ENCODE measurements at places on chromosomes 13 and 19.

DNA sequence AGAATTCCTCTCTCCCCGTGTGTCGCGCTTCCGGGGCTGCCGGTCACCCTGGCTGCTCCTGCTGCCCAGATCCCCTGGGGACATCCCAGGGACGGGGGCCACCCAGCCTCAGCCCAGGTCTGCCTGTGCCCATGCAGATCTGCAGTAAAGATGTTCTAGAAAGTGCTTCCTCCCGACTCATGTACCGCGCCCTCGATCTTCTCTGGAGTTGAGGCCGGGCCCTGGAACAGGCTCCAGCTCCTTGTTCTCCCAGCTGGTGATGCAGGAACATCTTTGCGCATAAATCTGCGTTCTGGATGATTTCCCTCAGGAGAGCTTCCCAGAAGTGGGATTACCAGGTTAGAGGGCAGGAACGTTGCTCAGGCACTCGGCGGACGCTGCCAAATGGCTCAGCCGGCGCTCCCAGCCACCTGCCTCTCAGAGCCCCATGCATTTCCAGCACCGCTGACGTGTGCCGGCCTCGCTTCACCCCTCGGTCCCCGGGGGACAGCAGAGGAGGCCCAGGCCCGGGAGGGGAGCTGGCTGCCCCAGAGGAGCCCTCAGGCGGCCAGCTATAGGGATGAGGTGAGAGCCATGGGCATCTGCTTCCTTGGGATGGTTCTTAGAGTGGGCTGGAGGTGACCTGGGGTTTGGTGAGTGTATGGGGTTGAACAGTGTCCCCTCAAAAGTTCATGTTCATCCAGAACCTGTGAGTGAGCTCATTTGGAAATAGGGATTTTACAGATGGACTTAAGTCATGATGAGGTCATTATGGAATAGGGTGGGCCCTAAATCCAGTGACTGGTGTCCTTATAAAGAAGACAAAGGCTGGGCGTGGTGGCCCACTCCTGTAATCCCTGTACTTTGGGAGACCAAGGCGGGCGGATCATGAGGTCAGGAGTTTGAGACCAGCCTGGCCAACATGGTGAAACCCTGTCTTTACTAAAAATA lies 42.6 kb downstream of the CRTC1 start:
- no peak for DNase-seq

DNA sequence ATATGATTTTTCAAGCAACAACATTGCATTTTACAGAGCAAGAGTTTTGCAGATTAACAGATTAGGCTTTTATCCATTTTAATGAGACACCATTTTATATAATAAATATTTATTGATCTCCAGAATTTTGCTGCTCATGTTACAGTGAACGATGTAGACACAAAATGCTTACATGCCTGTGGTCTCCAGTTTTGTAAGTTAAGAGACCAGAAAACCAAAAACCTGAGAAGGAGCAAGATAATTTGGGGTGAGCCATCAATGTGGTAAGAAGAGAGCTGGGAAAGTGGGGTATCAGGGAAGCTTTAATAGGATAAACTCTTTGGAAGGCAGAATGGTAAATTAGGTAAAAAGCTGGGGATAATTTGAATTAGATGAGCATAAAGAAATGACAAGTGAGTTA lies 2100.5 kb upstream of the PCDH20 start:
- no peak for DNase-seq

GRCh38 chr13:42762251-42762650 lies 19.1 kb upstream of the FAM216B start:
- no peak for DNase-seq

- DNase-seq, result no peak
These were observed 11.6 kb upstream of the RASA3 start for GRCh38 chr13:114143806-114144605.

GRCh38 chr13:98310485-98311199 lies 133.6 kb upstream of the RNF113B start:
- no peak for DNase-seq

DNA sequence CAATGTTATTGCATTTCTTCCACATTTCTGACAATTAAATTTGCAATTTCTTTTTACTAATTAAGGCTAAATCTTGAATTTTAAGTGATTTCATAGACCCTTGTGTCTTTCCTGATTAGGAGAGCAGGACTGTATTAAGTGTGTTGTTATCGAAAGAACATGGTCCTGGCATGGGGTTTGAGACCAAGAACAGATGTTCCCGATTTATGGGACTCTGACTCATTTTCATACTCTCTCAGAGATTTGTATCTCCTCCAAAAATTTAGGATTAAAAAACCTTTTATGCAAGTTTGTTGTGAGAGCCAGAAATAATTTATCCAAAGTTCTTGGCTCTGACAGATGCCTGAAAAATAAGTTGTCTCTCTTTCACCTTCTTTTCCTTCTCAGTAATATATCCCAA lies 589.3 kb upstream of the ARGLU1 start:
- no peak for DNase-seq

DNA sequence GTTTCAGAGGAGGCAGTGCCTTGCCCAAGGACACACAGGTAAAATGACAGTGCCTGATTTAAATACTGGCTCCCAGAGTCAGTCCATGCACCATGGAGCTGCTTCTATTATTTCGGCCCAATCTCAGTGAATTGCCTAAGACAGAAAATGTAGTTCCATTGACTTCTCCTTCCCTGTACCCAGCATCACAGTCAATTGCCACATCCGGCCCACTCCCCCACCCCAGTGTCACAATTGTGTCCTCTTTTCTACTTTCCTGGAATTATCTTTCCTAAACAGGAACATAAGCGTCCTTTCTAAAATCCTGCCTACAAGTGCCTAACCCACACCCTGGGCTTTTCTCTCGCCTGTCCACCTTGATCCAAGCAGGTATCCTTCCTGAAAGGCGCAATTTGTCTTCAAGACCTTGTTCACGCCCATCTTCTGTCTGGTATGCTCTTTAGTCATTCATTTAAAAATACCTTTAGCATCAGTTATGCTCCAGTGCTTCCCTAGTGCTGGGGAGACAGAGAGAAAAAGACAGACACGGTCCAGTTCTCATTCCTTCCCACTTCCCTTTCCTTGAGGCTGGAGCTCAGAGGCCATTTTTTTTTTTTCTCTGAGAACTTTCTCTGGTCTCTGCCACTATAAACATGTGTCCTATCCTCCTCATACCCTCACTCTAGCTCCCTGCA lies 411.4 kb downstream of the LIG4 start:
- no peak for DNase-seq

GRCh38 chr13:100789968-100790367 lies 115.4 kb upstream of the TMTC4 start:
- no peak for DNase-seq

Measured in stimulated activated CD8-positive, alpha-beta memory T cell treated with anti-CD3 and anti-CD28 coated beads, Interleukin-7, amount 100 ng/mL, for 4 hours (primary cell).